ENCODE measurements at places on chromosomes 3 and 15.

GRCh38 chr15:60370105-60370868 is 27.5 kb downstream of the ANXA2 start:
- DNase-seq = no peak

GRCh38 chr3:129263161-129263910 is 13.9 kb downstream of the COPG1 start:
- no peak for DNase-seq

GRCh38 chr15:33292717-33293307 is 18.0 kb upstream of the RYR3 start:
- no peak for DNase-seq

- DNase-seq = no peak
These were observed 65.7 kb upstream of the IL12A start for GRCh38 chr3:159922861-159923312.

DNA sequence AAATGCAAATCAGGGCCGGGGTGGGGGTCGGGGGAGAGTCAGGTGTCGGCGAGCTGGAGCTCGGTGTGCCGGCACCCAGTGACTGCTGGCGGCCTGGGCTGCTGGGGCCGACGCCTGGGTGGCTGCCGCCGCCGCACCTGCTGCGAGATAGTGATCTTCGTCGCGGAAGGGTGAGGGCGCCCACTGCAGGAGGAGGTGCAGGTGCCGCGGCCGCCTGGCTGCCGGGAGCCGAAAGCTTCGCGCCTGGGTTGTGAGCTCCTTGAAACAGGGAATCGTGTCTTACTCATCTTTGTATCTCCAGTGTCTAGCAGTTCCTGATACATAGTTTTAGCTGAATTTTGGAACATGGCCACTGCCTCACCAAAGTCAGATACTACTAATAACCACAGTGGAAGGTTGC is 64.0 kb upstream of the CPOX start:
- peak; percentile 3 for DNase-seq

- no peak for DNase-seq
These were observed 183.1 kb downstream of the SHQ1 start for GRCh38 chr3:72665103-72665502.

DNA sequence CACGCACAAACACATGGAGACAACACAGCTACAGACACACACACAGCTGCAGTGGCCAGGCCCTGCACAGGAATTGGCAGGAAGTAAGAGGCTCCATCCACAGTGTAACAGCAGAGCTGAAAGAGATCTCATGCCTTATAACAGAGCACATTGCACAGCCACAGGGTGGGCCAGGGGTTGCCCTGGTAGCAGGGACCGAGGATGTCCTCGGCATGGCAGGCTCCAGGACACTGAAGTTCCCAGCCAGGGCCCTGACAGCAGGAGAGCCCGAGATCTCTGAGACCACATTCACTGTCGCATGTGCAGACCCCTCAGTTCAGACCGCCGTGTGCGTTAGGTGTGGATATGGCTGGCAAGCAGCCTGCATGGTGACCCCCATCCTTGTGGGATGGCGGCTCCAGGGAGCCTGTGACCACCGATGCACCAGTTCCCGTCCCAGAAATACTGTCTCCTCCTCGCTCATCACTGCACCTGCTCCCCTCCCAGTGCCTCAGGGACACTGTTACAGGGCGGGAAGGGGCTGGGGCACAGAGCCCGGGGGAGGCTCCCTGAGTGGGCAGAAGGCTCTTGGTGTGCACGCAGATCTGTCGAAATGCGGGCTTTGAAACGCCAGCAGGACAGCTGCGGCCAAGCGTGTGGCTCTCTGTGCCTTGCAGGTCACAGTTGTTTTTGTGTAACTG is 1.5 kb upstream of the OCA2 start:
- DNase-seq = no peak

DNA sequence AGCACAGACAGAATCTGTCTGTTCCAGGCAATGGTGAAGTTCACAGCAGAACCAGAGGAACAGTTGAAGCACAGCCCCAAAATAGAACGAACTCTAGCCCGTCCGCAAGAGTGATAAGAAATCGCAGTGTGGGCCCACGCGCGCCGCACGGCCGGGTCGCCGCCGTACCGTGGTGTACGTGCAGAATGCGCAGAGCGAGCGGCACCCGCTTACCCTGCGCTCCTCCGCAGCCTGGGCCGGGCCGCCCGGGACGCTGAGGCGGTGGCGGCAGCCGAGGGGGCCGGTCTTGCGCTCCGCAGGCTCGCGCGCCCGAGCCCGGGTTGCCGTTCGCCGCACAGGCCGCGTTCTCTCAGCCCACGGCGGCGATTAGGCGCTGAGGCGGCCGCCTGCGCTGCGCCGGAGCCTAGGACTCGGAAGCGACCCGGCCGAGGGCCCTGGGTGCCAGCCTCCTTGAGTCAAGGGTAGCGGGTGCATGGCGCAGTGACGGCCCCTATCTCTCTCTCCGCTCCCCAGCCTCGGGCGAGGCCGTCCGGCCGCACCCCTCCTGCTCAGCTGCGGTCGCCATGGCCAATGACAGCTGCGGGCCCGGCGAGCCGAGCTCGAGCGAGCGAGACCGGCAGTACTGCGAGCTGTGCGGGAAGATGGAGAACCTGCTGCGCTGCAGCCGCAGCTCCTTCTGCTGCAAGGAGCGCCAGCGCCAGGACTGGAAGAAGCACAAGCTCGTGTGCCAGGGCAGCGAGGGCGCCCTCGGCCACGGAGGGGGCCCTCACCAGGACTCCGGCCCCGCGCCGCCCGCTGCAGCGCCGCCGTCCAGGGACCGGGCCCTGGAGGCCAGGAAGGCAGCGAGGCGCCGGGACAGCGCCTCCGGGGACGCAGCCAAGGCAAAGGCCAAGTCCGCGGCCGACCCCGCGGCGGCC is 20.5 kb downstream of the WDR73 start:
- DNase-seq = peak; percentile 46

DNA sequence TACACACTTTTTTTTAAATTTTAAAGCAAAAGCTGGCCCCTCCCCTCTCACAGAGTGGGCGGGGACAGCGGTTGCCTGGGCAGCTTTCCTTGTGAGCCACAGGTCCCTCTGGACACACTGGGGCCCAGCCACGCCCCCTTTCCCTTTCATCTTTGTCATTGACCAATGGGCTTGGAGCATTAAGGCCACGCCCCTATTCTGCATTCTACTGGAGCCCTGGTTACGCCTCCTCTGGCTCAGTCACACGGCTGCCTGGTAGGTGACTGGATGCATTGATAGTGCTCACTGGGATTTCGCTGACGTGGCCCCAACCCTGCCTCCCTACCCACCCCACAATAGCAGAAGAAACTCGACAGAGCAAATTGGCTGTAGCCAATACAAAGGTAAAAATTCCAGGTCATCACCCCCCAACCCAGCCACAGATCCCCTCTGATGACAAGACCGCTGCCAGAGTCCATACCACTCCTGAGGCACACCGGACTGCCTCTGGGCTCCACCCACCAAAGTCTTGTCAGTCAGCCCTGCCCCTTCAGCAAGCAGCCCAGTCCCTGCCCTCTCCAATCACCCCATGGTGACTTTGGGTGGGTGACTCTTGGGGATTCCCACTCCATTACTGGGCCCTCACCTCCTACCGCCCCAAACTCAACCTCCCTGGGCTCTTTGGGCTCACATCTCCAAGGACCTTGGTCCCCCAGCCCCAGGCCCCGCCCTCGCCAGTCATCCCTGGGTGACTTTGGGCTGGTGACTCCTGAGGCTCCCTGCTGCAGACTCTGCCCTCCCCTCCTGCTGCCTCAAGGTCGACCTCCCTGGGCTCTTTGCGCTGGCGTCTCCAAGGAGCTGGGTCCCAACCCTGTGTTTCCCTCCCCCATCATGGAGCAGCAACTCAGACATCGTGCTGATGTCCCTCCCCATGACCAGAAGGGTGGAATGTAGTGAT is 112.2 kb upstream of the FAN1 start:
- DNase-seq = no peak

DNA sequence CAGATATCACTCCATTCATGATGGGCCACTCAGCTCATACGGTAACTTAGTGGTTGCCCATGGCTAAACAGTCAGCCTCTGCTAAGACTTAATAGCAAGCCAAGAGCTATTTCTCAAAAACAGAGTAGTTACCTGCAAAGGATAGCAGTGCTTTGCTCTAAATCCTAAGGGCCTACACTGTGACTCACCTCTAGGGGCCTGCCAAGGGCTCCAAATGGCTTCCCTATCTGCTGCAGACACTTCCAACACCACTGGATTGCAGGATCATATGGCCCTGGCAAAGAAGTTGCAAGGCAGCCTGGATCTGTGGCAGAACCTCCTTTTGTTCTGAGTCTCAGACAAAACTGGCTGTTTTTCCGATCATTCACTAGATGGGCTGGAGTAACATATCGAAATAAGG is 17.8 kb downstream of the CGGBP1 start:
- no peak for DNase-seq

- no peak for DNase-seq
These were observed 98.4 kb downstream of the SLC49A4 start for GRCh38 chr3:122893282-122893681.

GRCh38 chr15:96395687-96396086 is 65.2 kb downstream of the NR2F2 start:
- no peak for DNase-seq

GRCh38 chr3:9933561-9934234 is at the start of gene CRELD1:
TSS of gene CRELD1 (plus strand) at chr3:9933834. CDS start at chr3:9934439, 605 bp downstream.
- DNase-seq = peak; percentile 94

GRCh38 chr3:114553949-114554593 is 260.2 kb downstream of the TIGIT start:
- no peak for DNase-seq

DNA sequence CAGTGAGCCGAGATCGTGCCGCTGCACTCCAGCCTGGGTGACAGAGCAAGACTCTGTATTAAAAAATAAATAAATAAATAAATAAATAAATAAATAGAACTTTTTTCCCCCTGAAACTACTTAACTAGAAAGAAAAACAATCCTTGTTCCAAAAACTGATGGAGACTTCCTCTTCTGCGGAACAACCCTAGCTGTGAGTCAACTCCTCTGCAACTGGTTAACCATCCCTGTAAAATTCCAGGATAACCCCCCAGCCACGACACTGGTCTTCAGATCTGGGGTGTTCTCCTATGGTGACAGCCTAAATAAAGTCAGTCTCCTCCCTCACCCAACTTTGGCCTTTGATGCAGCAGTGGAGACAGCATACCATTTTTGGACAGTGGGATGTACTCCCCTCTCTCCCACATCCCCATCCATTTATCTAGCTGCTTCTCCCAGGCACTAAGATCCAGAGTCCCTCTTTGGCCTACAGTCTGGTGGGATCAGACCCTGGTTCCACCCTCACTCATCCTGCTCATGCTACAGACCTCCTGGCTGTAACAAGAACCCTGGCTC is 352.6 kb downstream of the OCA2 start:
- DNase-seq = no peak

DNA sequence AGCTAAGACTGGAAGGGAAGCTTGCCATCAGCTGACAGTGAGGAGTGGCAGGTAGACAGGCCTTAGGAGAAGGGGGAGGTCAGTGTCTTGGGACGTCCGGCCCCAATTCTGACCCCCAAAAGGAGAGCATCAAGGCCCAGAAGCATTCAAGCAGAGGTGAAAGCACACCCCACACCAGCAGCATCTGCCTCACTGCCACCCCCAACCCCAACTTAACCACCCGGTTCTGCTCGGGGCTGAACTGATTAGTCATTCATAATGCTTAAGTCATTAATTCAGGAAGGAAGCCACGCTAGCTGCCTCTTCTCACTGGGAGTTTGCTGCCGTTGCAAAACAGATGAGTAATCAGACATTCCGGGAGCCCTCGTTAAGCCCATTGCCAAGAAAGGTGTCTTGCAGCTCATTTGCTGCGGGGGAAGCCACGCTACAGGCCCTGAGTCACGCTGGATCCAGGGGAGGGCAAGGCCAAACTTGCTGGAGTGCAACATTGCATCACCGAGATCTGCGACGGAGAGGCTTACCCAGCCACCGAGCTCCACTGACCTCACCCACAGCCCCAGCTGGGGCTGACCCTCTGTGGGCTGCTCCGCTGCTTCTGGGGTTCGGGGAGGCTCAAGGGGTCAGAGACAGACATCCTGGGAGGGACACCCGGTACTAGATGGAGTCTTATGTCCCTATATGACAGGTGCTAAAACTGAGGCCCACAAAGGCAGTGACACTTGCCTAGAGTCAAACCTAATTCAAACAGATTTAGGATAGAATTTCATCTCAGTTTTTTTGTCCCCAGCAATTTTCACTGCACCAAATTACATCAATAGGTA is 46.4 kb upstream of the HES1 start:
- DNase-seq = no peak

DNA sequence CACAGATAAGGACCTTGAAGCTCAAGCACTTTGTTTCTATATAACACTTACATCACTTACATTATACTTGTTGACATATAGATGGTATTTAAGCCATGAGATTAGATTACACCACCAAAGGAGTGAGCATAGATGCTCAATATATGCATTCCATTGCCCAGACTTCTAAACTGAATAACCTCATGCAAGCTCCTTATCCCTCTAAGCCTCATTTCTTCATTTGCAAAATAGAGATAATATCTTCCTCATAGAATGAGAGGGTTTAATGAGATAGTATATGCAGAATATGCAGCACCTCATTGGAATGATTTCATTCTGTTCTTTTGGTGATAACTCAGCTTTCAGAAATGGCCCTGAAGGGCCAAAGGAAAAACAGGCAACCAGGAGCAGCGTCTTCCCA is 18.5 kb downstream of the NLGN1 start:
- DNase-seq = no peak

- no peak for DNase-seq
These were observed 43.2 kb upstream of the TSEN2 start for GRCh38 chr3:12440927-12441714.

DNA sequence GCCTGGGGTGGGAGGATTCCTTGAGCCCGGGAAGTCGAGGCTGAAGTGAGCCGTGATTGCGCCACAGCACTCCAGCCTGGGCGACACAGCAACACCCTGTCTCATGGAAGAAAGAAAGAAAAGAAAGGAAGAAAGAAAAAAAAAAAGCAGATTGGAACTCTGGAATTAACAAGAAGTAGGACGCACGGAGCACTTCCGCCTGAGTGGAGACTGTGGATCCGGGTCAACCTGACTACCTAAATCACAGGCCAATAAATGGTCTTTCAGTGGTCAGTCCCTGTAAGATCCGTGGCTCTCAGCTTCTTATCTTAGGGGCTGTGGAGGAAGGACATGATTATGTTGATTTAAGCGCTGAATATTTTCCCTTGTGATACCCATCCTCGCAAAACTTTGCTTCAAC is 2.4 kb upstream of the PPARG start:
- no peak for DNase-seq

GRCh38 chr3:174132006-174132405 is 727.1 kb upstream of the NAALADL2 start:
- no peak for DNase-seq

GRCh38 chr3:122406198-122406597 is 9.7 kb downstream of the WDR5B start:
- DNase-seq = no peak

- DNase-seq = no peak
These were observed 835 bp downstream of the SEMA5B start for GRCh38 chr3:123026565-123027291.

DNA sequence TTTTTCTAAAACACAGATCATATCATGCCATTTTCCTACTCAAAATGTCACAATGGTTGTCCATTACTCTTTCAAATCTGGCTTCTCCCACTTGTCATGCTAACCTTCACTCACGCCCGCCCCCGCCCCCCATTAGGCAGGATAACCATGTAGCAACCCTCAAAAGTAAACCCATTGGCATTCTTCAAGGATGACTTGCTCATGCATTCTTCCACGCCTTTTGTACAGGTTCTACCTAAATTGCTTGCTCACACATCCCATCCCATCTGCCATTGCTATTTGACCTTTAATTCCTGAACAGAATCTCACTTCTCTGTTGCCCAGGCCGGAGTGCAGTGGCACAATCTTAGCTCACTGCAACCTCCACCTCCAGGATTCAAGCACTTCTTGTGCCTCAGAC is 389.3 kb downstream of the MCTP2 start:
- DNase-seq = no peak

GRCh38 chr15:95174301-95175259 is 943.2 kb downstream of the MCTP2 start:
- no peak for DNase-seq

- no peak for DNase-seq
These were observed 1.3 kb downstream of the ACAP2 start for GRCh38 chr3:195441476-195441991.

Data from T-helper 9 cell (primary cell).